Activated CD4-positive, alpha-beta T cell treated with anti-CD3 and anti-CD28 coated beads, Interleukin-2, amount 50 U/mL, for 24 hours (primary cell): ENCODE measurements at places on chromosomes 2 and 18.

DNA sequence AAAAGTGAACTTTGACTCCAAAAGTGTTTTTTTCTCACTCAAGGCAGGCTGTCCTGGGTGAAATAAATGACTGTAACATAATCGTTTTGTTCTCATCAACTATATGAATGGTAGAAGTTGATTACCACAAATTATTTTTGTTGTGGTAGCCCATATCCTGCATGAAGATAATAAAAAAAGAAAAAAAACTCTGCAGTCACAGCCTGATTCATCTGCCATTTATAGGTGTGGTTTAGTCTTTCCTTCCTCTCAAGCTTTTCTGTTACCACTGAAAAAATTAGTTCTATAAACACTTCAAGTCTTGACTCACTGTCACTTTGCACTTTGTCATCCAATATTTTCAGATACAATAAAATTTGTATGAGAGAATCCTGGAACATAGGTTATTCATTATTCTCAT lies 522.0 kb downstream of the PLCL1 start:
- no peak for DNase-seq

DNA sequence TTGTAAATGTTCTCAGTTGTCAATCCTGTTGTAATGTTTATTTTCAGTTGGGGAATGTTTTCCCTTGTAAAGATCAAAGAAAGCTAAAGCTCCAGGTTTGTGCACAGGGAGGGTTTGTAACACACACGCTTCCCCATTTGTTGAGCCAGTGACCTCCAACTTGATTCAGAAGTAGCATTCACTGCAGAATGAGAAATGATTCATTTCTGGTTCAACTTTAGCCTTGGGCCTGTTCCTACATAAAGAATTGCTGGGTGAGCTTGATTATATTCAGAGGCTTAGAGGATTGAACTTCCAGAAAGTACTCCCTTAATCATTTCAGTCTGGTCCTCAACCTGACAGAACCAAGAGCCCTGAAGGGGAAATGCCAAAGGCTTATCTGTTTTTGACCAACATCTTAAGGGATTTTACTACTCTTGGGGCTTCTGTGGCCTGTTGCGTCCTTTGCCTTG lies 70.6 kb upstream of the CAVIN2 start:
- DNase-seq: no peak

- no peak for DNase-seq
These were observed 339.2 kb downstream of the NYAP2 start for GRCh38 chr2:225738735-225739134.

DNA sequence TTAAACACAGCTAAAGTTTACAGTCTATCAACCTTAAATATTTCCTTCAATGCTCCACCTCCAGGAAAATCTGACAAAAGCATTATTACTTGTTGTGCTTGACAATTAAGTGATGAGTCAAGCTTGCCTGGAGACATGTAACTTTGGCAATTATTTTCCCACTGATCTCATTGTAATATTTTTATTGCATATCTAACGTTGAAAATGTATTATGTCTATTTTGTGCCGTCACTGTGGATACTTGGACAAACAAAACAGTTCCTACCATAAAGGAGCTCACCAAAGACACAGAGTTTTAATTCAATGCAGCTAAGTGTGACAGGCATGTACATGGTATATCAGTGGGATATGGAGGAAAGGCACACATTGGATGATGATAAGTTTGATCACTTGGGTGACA lies 24.7 kb downstream of the RNF103 start:
- no peak for DNase-seq

- DNase-seq: no peak
These were observed 130.4 kb upstream of the NDUFV2 start for GRCh38 chr18:8972116-8972515.

- DNase-seq: no peak
These were observed 1.2 kb downstream of the PPP1CB start for GRCh38 chr2:28752631-28753376.

- DNase-seq: no peak
These were observed 73.3 kb upstream of the NFATC1 start for GRCh38 chr18:79322441-79322840.

DNA sequence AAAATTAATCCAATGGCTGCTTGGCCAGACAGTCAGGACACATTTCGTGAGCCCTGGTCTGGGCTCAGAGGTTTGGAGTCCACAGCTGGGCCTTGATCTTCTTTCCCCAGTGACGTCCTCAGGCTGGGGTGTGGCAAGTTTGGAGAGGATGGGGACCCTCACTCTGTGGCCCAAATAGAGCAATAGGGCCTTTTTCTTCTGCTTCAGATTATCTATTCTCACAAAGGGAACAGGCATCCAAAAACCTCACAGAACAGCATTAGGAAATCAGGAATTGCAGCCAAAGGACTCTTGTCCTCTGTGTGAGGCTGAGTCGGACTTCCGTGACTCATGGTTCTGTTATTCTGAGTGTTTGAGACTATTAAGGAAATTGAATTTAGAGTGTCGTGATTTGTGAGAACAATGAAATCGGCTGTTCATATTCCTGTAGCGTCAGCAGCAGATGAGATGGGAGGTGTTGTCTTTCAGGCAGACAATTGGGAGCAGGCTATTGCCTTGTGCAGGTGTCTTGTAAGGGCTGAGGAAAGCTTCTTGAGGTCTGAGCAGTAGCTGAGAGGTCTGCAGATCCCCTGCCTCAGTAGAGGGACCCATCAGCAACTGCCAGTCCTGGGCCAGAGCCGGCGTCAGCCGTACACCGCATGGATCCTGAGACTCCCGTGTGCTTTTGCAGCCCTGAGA lies 113.8 kb downstream of the SH3RF3 start:
- DNase-seq: no peak

- DNase-seq: no peak
These were observed 1242.4 kb upstream of the ACVR2A start for GRCh38 chr2:146602383-146602782.

GRCh38 chr2:177726931-177727348 lies 334.4 kb downstream of the AGPS start:
- DNase-seq: no peak

- no peak for DNase-seq
These were observed 29.0 kb downstream of the TRABD2A start for GRCh38 chr2:84851876-84852275.

- no peak for DNase-seq
These were observed 27.0 kb downstream of the LDLRAD4 start for GRCh38 chr18:13245481-13246000.

DNA sequence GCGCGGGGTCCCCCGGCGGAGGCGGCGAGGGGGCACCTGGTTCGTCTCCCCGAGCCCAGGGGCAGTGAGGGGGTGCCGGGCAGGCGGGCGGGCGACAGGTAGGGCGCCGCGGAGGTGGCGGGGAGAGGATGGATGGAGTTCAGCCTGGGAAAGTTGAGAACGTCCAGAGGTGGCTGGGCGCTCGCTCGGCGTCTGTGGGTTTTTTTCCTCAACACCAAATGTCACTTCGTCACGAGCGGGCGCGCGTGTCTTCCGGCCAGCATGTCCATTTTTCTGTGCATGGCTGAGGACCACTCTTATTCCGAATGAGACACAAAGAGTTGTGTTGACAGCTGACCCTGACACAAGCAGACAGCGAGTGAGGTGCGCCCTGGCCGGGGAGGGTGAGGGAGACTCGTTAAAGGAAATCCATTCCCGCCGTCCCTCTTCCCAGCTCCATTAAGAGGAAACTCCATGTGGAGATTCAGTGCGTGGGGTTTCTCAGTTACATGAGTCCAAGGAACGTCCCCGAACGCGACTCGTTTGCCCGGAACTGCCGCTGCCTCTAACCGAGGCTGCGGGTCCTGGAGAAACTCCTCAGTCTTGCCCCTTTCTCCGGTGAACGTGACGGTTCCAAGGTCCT lies 859 bp downstream of the GREB1L start:
- DNase-seq: no peak

DNA sequence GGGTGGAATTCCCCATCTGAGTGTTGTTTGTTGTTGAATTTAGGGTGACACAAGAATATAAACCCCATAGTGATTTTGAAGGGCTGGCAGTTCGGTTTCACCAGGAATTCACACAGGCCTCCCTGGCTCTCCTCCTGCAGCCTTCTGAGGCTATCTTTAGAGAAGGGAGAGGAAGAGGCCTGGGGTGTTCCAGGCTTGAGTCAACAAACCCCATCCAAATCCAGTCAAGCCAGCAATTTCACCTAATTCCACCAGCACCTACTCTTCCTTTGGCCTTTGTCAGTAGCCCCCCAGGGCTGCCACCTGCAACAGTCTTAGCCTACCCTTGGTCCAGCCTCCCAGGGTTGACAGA lies 32.0 kb downstream of the MARCHF4 start:
- no peak for DNase-seq

DNA sequence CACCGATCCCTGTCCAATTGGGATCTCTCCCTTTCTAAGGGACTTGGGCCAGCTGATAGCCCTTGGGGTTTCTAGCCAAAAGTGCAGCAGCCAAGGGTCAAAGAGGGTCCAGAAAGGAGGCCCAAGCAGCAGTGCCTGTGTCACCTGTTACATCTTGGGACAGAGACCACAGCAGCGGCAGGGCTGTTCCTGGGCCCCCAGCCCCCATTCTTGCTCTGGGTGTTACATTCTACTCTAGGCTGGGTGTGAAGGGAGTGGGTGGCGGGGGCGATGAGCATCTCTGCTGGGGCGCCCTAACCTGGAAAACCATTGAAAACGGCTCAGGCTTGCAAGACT lies 1.2 kb downstream of the PAX3 start:
- DNase-seq: no peak

DNA sequence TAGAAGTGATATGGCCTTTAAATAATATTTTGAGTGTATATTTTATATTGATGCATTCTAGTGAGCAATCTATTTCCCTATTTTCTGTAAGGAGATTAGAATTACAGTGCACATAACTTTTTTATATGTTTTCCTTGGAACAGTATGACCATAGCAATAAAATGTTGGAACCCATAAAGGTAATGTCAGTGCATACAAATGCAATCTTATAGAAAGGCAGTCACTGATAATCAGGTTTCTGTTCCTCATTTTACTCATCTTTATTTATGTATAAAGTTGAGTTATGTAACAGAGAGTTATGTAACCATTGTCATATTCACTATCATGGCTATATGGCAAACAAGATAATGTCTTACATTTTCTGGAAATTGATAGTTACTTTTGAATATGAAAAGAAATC lies 179.9 kb upstream of the NETO1 start:
- no peak for DNase-seq

GRCh38 chr2:241541564-241542277 lies 16.8 kb upstream of the BOK start:
- DNase-seq: no peak

- DNase-seq: no peak
These were observed 11.5 kb downstream of the TEX44 start for GRCh38 chr2:231604101-231604684.

DNA sequence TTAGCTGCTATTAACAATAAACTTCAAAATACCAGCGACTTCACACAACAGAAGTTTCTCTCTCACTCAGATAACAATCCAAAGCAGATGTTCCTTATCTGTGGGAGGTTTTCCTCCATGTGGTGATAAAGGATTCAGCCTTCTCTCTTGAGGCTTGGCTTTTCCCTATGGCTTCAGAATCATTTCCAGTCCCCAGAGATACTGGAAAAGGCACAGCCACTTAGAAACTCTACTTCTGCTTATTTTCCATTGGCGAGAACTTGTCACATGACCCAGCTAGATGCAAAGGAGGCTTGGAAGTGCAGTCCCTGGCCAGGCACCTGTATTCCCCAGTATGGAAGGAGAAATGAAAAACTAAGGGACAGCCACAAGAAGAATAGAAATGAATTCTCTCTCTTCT lies 344.8 kb downstream of the MTX2 start:
- DNase-seq: no peak

- no peak for DNase-seq
These were observed 360.2 kb downstream of the FSIP2 start for GRCh38 chr2:186098821-186099220.

GRCh38 chr18:60831971-60832370 lies 459.4 kb upstream of the MC4R start:
- no peak for DNase-seq

GRCh38 chr2:117958186-117958585 lies 55.7 kb downstream of the CCDC93 start:
- no peak for DNase-seq

- no peak for DNase-seq
These were observed 8.4 kb downstream of the POU3F3 start for GRCh38 chr2:104862058-104862941.

DNA sequence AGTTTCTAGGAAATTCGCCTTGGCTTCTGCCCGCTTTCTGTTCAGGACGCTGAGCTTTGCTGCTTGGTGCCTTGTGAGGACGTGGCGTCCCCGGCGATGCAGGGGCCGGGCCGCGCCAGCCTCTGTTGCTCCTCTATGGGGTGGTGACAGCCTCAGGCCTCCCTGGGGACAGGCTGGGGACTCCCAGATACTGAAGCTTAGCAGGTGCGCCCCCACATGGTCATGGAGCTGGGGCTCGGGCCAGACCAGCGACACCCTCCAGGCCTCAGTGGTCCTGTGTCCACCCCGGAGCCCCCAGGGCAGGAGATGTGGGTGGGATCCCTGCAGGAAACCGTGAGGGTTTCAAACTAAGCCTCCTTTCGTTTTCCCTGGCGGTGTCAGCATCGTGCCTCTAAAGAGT lies 29.2 kb downstream of the KCNG2 start:
- no peak for DNase-seq

GRCh38 chr2:30026091-30027055 lies 105.0 kb upstream of the ALK start:
- DNase-seq: no peak

- DNase-seq: no peak
These were observed 44.2 kb upstream of the LYPD6B start for GRCh38 chr2:148994341-148994740.

GRCh38 chr2:169714699-169715098 lies 18.9 kb upstream of the KLHL23 start:
- DNase-seq: no peak

GRCh38 chr2:64672708-64673107 lies 19.0 kb upstream of the SERTAD2 start:
- no peak for DNase-seq

DNA sequence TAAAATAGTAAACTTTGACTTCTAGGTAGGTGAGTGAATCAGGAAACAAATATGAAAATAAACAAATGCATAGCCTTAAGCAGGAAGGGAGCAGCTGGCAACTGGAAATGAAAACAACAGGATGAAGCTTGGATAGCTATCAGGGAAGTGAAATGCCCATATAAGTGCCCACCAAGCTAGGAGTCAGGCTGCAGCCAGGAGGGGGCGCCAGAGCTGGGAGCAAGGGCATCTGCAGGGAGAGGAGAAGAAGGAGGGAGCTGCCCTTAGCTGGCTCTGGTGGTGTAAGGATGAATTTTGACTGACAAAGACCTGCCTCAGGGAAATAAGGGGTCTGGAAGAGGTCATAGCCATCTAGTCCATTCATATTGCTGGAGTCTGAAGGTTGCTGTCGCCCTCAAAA lies 298.3 kb downstream of the TDRD15 start:
- no peak for DNase-seq

- no peak for DNase-seq
These were observed 28.5 kb downstream of the PSME4 start for GRCh38 chr2:53942280-53942679.
